ENCODE measurements at places on chromosomes 1 and 21. TPM values are rescaled to one million over a fixed set of nuclear protein-coding genes. Genes with fewer than 3 reads are reported as not detected.

- DNase-seq, result no peak
Measured at GRCh38 chr1:79532555-79532954, 526.0 kb upstream of the ADGRL4 start.

DNA sequence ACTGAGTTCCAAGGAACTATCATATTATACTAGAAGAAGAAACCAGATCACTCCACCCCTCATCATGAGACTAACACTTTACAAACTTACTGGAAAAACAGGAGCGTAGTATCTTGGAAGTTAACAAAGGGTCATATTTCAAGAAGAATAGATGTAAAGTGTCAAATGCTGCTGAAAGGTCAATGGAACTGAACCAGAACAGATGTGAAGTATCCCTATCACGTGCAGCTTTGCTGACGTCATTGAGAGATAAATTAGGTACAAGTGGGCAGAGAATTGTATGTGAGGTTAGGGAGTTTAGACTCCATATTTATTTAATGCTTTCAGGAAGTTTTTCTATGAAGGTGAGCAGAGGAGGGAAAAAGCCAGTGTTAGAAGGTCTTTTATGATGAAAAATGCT, 483.0 kb downstream of the NCAM2 start:
- DNase-seq, result no peak

DNA sequence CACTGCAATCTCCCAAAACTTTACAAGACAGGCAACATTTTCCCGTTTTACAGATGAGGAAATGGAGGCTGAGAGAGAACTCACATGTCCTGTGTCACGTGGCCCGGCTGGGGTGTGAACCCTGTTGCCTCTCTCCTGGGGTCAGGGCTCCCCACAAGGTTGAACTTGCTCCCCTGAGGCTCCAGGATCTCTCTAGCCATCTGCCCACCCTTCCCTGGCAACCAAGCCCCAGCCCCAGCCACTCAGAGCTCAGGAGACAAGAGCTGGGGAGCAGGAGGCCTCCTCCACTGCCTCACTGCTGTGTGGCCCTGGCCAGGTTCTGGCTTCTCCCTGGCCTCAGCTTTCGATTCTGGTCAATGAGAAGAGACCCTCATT, 11.8 kb downstream of the LAPTM5 start:
- no peak for DNase-seq

DNA sequence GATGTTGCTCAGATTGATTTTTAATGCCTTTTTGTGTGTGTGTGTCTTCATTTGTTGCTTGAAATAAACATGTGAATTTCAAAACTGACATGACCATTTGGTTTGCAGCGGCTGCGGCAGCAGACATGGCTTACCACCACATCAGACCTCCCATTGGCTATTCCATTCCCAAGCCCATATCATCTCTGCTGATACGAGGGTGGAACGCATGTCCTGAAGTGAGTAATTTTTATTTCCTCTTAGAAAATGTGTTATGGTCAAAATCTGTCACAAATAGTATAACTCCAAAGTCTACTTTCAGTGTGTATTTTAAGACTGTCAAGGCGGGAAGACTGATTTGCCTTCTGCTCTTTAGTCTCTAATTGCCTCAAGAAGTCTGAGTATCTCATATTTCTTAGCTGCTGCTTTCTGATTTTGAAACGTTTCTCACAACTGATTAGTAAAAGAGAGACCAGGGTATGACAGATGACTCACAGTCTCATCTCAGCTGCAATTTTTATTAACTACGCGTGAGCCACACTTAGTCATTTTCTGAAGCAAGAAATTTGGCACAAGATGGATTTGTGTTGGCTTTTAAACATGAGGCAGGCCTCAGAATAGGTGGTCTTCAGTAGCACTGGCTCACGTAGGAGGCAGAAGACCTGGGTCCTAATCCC, 49.0 kb downstream of the LRRC53 start:
- no peak for DNase-seq

- DNase-seq, result no peak
Measured at GRCh38 chr21:45326891-45327440, 39.3 kb upstream of the POFUT2 start.

- DNase-seq, result no peak
Measured at GRCh38 chr1:25560788-25561187, 17.4 kb downstream of the LDLRAP1 start.

The TEKT2 gene
- 2.1 TPM for total RNA-seq

The RHD gene
- not detected for total RNA-seq

The RC3H1 gene
- 35.7 TPM for total RNA-seq

GRCh38 chr1:219778793-219779369, 149.5 kb downstream of the SLC30A10 start:
- peak; percentile 57 for DNase-seq

The MSH4 gene
- 0.16 TPM for total RNA-seq

Data from fibroblast of the aortic adventitia (primary cell).